ENCODE measurements at places on chromosomes 7 and 10. TPM values are rescaled to one million over a fixed set of nuclear protein-coding genes. Genes with fewer than 3 reads are reported as not detected.

CAV2 gene
- 32.7 TPM for total RNA-seq

EN2 gene
- total RNA-seq: not detected

WNT16 gene
- 0.37 TPM for total RNA-seq

- no peak overlapping the region for H3K27ac ChIP-seq
- H3K4me3 ChIP-seq: no peak overlapping the region
- H3K4me1 ChIP-seq: peaks cover 10% of the 10 kb centered on the region
- DNase-seq: no peak
These were observed 57.6 kb downstream of the IKZF1 start for GRCh38 chr7:50362142-50362541.

GRCh38 chr7:149817301-149817771 is 20.8 kb upstream of the ZNF862 start:
- H3K27me3 ChIP-seq: no peaks in the 10 kb centered on the region
- DNase-seq: no peak
- no peak overlapping the region for H3K4me3 ChIP-seq

DNA sequence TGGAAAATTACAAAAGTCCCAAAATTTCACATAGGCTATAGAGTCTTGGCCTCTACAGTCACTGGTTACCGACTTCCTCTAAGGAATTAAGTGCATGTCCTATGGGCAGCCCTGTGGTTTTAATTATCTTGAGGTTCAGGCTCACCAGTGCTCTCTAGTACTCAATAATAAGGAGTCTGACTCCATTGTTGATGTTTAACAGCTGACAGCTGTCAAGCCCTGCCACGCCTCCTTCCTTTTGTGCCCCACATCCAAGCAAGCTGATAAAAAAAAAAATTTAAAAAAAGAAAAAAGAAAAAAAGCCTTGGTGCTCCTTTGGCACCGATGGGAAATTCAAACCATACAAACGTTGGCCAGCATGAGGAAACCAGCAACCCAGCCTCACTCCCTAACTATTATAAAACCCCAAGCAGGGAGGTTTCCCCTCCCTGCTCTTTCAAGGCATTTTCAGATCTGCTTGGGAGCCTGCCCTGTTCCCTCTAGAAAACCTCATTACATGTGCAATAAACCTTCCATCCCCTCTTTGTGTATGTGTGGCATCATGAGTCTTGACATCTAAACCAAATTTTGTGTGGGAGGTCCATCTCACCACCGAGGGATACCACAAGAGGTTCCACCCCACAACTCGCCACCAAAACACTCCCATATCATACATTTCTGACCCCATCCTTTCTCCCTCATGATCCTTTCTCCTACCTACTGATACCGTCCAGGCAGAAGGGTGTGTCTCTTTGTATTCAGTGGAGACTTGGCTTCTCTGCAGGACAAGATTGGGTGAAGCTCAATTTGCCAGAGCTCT is 70.9 kb upstream of the CCDC71L start:
- no peak overlapping the region for H3K27ac ChIP-seq
- H3K4me1 ChIP-seq: peaks cover 21% of the 10 kb centered on the region
- no peak for DNase-seq
- no peaks in the 10 kb centered on the region for H3K36me3 ChIP-seq

- H3K27me3 ChIP-seq: no peaks in the 10 kb centered on the region
- H3K36me3 ChIP-seq: no peaks in the 10 kb centered on the region
- H3K4me1 ChIP-seq: peaks cover 23% of the 10 kb centered on the region
- no peak overlapping the region for H3K27ac ChIP-seq
These were observed 17.2 kb upstream of the PSAP start for GRCh38 chr10:71868192-71868697.

DNA sequence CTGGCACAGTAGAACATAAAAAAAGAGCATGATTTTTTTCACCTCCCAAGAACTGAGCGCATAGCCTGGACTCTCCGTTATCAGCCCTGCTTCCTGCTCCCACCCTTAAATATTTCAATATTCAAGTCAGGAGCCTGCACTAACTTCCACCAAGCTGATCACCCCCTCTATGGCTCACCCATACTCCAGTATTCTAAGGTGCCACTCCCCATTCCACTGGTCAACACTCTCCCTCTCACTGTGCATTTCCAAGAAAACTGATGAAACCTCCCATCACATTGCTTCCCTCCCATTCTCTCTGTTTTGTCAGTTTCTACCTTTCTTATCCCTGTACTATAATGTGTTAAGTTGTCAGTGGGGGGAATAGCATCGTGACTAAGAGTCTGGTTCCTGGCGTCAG is 95.0 kb upstream of the C7orf33 start:
- no peak overlapping the region for H3K4me3 ChIP-seq
- H3K36me3 ChIP-seq: no peaks in the 10 kb centered on the region
- no peaks in the 10 kb centered on the region for H3K4me1 ChIP-seq
- no peaks in the 10 kb centered on the region for H3K27me3 ChIP-seq

DNA sequence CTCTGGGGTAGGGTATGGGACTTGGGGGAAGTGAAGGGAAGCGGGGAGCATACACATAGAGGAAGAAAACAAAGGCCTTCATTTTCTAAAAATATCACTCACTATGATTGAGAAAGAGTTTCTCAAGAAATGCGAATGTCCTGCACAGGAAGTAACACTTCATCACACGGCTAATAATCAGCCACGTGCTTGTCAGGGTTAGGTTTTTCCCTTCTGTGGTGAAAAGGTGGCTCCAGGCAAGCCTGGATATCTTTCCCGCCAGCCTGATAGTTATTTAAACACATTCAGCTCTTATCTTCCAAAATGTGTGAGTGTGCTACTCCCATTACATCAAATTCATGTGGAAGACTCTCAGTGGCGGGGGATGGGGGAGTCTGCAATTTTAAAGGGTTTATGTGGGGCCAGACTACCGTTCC is 166.4 kb upstream of the ADO start:
- no peaks in the 10 kb centered on the region for H3K27me3 ChIP-seq
- H3K27ac ChIP-seq: peak overlapping the region; percentile 61
- no peak for DNase-seq
- H3K4me1 ChIP-seq: peaks cover 4% of the 10 kb centered on the region
- no peak overlapping the region for H3K4me3 ChIP-seq

DNA sequence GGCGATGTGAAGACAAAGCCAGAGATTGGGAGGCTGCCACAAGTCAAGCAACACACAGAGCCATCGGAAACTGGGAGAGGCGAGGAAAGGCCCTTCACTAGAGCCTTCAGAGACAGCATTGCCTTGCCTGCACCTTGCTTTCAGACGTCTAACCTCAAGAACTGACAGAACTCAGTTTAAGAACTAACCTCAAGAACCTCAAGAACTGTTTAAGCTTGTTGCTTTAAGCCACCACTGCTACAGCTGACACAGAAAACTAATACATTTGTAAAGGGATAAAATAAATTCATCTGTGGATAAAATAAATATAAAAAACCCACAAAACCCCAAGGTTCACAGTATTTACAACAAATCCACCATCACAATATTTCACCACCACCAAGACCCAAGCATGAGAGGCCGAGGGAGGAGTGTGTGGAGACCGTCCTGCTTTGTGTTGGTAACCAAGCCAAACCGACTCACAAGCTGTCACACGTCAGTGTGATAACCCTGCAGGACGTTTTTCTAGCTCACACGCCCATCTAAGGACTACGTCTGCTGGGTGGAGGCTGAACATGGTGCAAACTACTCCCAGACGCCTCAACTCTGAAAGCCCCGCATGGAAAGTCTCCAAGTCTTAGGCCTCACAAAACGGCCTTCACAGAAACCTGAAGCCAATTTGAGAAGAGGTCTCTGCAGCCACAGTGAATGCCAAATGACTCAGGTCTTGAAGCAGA is 116.8 kb downstream of the ABLIM1 start:
- no peaks in the 10 kb centered on the region for H3K36me3 ChIP-seq
- peak; percentile 63 for DNase-seq
- no peak overlapping the region for H3K4me3 ChIP-seq
- H3K4me1 ChIP-seq: peaks cover 36% of the 10 kb centered on the region
- H3K27ac ChIP-seq: peak overlapping the region; percentile 62
- H3K27me3 ChIP-seq: no peaks in the 10 kb centered on the region
